A172 (cell line): ENCODE measurements at places on chromosomes 5 and 9.

GRCh38 chr5:108521011-108521700 lies 139.3 kb upstream of the FBXL17 start:
- DNase-seq = no peak

GRCh38 chr9:104682642-104683041 lies 11.7 kb upstream of the OR13D1 start:
- peak; percentile 67 for DNase-seq

DNA sequence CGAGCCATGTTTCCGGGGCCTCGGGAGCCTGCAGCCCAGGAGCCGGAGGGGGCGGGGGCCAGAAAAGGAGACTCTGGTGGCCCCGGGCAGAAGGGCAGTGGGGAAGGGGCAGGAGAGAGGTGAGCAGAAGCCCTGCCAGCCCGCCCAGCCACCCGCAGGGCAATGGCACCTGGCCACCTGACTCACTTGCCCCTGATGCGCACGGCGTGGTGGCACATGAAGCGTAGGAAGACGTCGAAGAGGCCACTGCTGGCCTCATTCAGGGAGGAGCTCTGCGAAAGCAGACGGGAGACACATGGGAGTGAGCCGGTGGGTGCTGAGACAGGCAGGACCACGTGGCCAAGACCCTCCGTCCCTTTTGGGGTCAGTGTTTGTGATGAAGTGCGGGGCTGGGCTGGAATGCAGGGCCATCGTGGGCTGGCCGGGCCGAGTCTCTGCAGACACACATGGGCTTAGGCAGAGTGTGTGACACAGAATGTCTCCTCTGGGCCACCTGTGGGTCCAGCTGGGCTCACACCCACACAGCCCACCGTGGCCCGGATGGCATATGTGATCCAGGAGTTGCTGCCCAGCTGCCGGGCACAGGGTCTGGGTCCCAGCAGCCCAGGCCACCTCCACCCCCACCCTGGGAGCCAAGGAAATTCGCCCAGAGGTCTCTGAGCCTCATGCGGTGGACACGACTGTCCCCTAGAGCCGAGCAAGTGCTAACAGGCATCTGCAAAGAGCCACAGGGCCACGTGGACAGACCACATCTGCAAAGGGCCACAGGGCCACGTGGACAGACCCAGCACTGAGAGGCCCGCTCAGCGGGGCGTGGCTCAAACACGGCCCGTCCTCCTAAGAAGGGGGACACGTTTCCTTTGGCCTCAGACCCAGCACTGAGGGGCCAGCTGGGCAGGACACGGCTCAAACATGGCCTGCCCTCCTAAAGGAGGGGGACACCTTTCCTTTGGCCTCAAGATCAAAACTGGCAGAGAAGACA lies 23.6 kb downstream of the TERT start:
- DNase-seq = no peak

GRCh38 chr5:96788112-96788749 lies 19.5 kb downstream of the ERAP1 start:
- no peak for DNase-seq

- no peak for DNase-seq
Observed at GRCh38 chr5:1359031-1359645, 14.2 kb upstream of the CLPTM1L start.

DNA sequence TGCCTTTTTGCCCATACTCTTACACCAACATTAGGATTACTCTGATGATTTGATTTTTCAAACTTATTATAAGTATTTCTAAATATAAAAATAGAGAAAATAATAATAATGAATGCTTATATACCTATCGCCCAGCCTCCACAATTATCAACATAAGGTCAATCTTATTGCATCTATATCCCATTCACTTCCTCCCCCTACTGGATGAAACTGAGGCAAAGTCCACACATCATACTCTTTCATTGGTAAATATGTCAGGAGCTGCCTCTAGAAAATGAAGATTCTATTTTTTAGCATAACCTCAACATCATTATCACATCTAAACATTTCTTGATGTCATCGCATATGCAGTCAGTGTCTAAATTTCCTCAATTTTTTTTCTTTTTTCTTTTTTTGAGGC lies 44.3 kb downstream of the SH3RF2 start:
- no peak for DNase-seq

GRCh38 chr5:108382784-108383330 lies 959 bp upstream of the FBXL17 start:
- DNase-seq = no peak

DNA sequence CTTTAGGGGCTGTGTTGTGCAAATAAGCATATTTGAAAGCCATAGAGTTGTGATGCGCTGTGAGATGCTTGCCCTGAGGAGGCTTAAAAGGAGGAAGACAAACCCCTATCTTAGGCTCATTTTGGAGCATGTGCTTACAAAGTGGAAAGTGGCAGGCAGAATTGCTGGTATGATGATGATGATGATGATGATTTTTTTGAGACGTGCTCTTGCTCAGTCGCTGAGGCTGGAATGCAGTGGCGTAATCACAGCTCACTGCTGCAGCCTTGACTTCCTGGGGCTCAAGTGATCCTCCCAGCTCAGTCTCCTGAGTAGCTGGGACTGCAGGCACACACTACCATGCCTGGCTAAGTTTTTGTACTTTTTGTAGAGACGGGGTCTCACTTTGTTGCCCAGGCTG lies 1.7 kb downstream of the CNOT8 start:
- peak; percentile 54 for DNase-seq

GRCh38 chr5:73231246-73231778 lies 58.3 kb downstream of the TMEM174 start:
- no peak for DNase-seq

DNA sequence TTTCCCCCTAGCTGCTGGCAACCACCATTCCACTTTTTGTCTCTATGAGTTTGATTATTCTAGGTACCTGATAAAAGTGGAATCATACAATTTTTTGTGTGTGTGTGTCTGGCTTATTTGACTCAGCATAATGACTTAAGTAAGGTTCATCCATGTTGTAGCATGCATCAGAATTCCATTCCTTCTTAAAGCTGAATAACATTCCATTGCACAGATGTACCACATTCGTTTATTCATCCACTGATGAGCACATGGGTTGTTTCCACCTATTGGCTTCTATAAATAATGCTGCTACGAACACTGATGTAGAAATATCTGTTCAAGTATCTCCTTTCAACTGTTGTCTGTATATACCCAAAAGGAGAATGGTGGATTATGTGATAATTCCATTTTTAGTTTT lies 33.7 kb downstream of the AP3B1 start:
- no peak for DNase-seq

DNA sequence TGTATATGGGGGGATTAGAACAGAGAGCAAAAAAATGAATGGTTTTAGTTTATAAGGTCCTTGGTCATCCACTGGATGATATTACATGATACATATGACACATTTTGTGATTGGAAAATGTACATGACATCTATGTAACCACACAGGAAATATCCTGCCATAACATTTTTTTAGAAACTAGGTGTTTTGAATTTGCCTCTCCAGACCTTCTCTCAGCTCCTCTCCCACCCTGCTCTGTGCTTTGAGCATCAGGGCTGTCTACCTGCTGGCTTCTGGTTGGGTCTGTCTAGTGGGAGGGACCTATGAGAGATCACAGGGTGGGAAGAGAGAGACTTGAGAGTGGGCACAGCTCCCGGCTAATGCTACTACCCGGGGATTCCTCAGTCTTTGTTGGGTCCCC lies 24.4 kb downstream of the AKNA start:
- no peak for DNase-seq

DNA sequence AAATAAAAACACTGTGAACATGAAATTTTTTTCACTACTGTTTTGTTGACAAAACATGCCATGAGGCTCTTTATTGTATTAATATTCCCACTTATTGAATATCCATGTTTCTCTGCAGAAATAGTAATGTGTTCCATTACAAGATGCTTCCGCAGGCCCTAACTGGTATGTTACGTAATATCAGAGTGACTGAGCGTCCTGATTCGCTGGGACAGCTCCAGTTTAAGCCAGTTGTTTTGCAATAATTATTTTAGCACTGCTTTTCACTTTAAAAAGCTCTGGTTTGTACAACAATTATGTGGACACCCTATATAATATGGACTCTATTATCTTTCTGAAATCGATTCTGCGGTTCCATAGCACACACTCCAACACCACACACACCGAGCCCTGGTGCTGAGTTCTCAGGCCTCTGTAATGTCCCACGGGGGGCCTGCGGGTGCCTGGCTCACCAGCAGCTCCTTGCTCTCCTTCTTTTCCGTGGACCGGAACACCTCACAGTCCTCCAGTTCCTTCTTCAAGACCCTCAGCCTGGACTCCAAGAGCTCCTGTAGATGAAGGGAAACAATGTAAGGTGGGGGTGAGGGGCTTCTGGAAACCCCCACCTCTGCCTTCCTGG lies 1.8 kb downstream of the TRIM7 start:
- no peak for DNase-seq

DNA sequence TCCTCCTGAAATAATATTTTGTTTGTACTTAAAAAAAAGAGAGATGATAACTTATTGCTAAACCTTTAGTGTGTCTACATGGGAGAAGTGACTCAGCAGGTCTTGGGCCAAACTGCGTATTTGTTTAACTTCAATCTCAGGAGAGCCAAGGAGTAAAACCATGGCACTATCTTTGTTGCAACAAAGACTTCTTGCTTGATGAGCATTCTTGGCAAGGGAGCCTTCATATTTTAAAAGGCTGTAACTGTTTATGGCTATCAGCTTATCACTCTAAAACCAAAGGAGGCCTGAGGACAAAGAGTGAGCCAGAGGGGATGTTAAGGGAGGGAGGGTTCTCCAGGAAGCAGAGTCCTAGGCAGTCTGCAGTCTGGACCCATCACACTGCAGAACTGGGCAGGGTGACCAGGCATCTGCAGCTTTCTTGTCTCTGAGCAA lies 216.2 kb upstream of the S1PR3 start:
- DNase-seq = peak; percentile 78
